ENCODE measurements at places on chromosomes 11 and 22.
A peak's percentile ranks its signal among the peaks of the same experiment; 100 is the strongest.

- no peak for DNase-seq
Measured at GRCh38 chr11:65859812-65860277, 388 bp upstream of the MUS81 start.

DNA sequence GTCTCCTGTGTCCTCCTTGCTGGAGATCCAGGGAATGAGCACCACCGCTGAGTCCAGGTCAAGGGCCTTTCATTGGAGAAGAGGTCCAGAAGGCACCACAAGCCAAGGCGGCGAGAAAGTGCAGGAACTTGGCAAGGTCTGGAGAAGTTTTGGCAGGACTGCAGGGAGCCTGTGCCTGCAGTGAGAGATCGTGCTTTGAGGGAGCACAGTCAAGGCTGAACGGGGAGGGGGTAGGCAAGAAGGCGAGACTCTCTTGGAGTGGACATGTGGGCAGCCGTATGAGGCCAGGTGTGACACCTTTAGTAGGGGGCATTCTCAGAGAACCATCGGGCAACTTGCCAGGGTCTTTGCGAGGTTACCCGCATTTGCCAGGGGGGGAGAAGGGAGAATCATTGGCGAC is 30.5 kb downstream of the LRRC10B start:
- DNase-seq, result no peak

- DNase-seq, result no peak
Measured at GRCh38 chr11:36264011-36264972, 24.9 kb downstream of the COMMD9 start.

- no peak for DNase-seq
Measured at GRCh38 chr11:75191330-75191717, 40.4 kb downstream of the SLCO2B1 start.

GRCh38 chr11:130370845-130371590 is 56.3 kb upstream of the ZBTB44 start:
- DNase-seq, result no peak

GRCh38 chr11:67416416-67417335 is 1.2 kb downstream of the CARNS1 start:
- peak; percentile 57 for DNase-seq

DNA sequence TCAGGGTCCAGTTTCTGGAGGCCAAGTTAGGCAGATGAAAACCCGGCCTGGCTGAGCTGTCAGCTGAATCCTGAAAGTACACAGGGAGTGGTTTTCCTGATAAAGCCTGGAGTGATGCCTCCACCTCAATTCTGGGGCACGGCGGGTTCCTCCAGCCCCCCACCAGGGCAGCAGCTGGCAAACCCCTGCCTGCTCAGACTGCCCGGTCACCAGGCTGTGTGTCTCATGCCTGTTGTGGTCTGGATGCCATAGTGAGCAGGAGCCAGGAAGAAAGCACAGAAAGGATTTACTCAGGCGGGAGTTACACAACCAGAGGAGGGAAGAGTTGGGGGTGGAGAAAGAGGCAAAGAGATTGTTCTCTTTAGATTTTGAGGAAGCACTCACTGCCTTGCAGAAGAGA is 119.9 kb upstream of the RASSF10 start:
- DNase-seq, result no peak
